ENCODE measurements at places on chromosomes 7 and 10.

- no peak for DNase-seq
These were observed 38.7 kb upstream of the NRBF2 start for GRCh38 chr10:63094405-63094804.

- DNase-seq = no peak
These were observed 431.2 kb upstream of the AUTS2 start for GRCh38 chr7:69166979-69167516.

DNA sequence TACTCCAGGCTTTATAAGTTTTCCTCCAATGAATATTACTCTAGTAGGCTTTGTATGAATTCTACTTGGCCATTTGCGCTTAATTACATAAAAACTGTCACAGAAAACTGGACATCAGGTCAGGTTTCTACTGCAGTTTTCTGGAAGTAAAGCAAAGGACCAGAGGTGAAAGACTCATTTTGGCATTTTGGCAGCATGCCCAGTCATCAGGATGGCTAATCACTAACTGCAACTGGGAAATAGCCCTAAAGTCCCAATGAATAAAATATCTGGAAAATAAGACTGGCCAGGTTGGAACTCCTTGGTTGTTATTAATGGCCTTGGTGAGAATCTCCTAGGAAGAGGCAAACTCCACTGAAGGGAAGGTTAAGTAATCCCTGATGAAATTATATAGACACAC lies 75.5 kb downstream of the COPG2 start:
- DNase-seq = no peak

GRCh38 chr10:8273749-8274148 lies 219.3 kb downstream of the GATA3 start:
- no peak for DNase-seq

DNA sequence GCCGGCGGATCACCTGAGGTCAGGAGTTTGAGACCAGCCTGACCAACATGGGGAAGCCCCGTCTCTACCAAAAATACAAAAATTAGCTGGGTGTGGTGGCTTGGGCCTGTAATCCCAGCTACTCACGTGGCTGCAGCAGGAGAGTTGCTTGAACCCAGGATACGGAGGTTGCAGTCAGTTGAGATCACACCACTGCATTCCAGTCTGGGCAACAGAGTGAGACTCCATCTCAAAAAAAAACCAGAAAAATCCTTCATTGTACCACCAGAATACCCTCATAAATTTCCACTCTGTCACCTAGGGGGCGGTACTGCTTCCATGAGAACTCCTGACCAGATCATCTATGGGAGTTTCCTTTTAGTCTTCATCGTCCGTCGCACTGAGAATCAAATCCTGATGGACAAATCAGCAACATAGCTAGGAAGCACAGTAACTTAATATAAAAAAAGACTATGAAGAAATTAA lies 225.8 kb upstream of the KLF14 start:
- DNase-seq = peak; percentile 73

GRCh38 chr7:41415471-41416207 lies 287.3 kb downstream of the INHBA start:
- no peak for DNase-seq

DNA sequence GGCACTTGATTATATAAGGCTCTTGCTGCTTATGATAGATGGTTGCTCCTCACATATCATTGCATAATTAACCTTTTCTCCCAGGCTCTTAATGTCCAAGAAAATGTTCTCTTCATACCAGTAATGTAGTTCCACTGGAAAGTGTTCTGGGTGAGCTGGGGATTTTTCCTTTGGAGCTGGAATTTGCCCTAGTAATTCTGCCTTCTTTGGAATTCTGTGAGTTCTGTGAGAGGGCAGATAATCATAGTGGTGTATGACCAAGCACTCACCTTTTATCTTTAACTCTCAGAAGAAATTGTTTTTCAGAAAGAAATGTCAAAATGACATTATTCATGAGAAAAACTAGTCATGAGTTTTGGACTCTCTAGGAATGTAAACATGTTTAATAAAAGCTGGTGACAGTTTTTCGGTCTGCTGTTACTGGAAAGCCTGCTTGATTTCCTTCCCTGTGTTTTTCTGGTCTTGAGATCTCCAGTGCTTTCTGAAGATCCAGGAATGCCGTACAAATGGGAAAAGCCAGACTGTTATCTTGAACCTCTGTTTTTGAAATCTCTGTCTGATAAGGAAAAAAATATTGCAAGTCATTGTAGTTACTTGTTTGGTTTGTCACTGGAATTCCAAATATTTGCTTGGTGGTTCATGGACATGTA lies 148.3 kb upstream of the PRPS1L1 start:
- no peak for DNase-seq

- no peak for DNase-seq
These were observed 24.4 kb upstream of the C10orf67 start for GRCh38 chr10:23368816-23369640.

DNA sequence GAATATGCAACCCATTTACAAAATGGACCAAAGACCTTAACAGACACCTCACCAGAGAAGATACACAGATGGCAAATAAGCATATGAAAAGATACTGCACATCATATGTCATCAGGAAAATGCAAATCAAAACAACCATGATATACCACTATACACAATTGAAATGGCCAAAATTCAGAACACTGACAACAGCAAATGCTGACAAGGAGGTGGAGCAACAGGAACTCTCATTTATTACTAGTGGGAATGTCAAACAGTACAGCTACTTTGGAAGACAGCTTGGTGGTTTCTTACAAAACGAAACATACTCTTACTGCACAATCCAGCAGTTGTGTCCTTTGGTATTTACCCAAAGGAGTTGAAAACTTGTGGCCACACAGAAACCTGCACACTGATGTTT lies 50.0 kb upstream of the PCGF5 start:
- no peak for DNase-seq

GRCh38 chr7:129556607-129557133 lies 54.3 kb downstream of the SMKR1 start:
- no peak for DNase-seq

DNA sequence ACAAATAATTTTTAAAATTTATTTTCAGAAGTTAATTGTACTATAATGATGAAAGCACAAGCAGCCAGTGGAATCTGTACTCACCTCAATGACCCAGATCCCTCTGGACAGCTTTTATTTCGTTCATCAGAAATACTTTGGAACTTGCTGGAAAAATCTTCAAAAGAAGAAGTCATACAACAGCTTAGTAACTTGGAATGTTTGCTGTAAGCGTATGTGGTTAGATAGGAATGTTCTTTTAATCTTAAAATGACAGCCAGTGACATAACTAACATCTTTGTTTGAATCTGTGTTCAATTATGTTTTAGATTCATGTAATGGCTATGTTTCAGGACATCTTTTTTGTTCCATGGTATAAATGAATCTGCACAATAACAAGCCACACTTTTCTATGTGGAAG lies 26.8 kb downstream of the CFAP69 start:
- DNase-seq = no peak

DNA sequence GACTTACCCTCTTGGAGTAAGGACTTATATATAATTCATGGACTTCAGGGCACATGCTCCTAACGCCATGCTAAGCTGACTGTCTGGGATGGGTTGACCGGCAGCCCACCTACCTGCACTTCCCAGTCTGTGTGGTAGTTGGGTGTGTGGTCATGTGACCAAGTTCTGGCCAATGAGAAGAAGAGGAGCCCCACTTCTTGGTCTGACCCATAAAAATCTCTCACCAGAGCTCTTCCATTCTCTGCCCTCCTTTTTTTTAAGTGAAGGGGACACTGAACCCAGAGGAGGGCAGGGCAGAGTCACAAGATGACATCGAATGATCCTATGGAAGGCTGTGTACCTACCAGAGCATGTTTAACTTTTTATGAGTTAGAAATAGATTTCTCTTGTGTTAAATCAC lies 370.1 kb downstream of the FRMD4A start:
- no peak for DNase-seq

DNA sequence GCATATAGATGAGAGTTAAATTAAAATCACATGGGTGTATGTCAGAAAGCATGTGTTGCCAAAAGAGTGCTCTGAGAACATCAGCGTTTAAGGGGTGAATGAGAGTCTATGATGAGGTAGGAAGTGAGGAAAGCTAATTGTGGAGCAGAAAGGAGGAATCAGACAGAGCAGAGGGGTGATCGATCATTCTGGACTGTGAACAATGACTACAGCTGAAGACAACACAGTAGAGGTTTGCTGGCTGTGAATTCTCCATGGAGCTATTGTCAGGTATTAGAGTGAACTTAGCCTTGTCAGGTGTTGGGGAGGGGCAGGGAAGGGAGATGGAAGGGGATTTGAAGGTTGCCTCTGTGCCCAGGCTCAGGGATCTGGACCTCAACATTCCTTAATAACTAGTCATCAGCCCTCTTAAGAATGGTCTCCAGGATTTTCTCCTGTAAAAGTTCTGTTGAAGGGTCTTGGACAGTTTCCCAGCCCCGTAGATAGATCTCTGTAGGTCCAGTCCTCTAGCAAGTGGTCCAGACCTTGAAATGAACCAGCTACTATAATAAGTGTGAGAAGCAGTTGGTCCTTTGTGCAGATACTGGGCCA lies 57.1 kb downstream of the KIF5B start:
- DNase-seq = no peak

- DNase-seq = peak; percentile 58
These were observed 51.4 kb upstream of the PFKFB3 start for GRCh38 chr10:6151087-6151977.

DNA sequence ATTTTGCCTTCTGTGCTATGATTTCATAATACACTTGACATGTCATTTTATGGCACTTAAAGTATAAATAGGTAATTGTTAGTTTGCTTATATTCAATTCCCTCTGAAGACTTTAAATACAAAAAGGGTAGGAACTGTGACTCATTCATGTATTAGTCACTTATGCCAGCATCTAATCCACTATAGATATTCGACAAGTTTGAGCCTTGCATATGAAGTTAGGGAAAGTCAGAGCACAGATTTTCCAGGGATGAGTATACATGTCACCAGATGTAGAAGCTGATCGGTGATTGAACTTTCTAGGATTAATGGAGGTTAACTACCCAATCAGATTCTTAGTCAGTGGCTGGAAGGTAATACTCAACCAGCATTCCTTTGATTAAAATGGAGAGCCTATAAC lies 1321.5 kb downstream of the XPNPEP1 start:
- no peak for DNase-seq

DNA sequence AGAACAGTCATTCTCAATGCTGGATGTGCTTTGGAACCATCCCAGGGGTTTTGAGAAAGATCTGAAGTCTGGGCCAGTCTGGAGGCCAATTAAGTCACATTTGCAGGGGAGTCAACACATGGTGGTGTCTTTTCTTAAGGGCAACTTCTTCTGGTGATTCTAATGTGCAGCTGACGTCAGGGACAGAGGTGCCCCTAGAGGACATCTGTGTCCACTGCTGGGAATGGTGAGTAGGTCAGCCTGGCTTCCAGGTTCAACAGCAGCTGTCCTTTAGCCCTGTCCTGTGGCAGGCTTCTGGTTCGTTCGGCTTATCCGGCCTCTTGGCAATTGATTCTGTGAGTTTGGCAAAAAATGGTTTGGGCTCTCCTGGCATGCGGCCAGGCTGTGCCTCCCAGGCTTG lies 269.7 kb upstream of the HABP2 start:
- DNase-seq = no peak

DNA sequence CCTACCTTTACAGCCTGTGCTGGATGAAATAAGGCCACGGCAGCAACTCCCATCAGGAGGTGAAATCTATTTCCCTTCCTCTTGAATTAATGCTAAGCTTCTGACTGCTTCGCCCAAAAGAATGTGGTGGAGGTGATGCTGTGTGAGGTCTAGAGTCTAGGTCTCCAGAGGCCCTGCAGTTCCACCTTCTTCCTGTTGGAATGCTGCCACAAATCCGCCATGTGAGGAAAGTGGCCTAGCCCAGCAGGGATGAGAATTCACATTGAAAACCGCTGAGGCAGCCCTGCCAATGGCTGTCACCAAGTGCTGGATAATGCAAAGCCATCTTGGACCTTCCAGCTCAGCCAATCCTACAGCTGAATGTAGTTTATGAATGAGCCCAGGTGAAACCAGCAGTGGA lies 28.0 kb downstream of the RHOBTB1 start:
- no peak for DNase-seq

DNA sequence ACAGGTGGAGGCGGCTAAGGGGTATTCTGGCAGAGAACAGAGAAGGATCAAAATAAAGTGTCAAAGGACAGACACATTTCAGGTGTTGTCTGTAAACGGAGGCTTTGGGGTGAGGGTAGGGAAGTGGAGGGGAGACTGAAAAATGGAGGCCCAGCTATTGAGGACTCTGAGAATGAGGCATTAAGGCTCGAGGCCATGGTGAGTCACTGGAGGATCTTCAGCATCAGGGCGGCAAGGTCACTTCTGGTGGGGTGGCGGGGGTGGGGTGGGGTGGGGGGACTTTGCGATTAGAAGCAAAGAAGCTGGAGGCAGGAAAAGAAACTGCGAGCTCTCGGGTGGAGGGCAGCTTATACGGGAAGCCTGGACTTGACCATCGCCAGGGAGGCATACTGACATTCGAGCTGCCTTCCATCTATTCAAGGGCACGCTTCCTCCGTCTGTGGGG lies 58.4 kb upstream of the PCGF5 start:
- DNase-seq = no peak

GRCh38 chr7:121428855-121429489 lies 32.9 kb upstream of the FAM3C start:
- no peak for DNase-seq

DNA sequence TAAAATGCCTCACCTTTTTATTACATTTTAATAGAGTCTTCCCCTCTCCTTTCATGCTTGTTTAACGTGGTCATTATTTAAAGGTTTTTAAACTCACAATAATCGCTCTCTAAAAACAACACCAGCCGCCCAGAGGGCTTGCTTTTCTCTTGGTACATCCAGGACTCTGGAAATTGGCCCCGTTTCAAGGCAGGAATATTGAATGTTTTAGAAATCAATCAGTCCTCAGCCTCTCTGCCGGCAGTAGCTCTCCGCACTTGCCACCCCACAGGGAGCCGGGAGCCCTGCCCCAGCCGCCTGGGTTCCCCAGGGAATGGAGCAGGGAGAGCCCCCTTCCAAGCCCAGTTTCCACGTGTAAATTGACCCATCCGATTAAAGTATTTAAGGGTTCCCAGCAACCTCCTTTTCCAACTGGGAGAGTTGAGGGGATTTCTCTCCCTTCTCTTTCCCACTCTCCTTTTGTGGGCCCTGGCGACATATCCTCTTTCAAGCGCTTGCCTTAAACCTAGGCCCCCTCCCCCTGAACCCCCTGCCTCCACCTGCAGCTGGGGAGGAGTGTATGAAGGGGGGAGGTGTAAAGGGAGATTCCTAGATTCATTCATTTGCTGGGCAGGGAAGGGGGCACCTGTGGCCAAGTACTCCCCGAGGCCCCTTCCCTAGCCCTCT lies 1.9 kb downstream of the FGF8 start:
- no peak for DNase-seq

Data from activated T-cell treated with anti-CD3 and anti-CD28 coated beads, Interleukin-2, amount 50 U/mL, for 24 hours (primary cell).